ENCODE measurements at places on chromosomes 16 and 17.

- DNase-seq: no peak
Measured at GRCh38 chr16:57534337-57534880, 2.0 kb downstream of the CCDC102A start.

DNA sequence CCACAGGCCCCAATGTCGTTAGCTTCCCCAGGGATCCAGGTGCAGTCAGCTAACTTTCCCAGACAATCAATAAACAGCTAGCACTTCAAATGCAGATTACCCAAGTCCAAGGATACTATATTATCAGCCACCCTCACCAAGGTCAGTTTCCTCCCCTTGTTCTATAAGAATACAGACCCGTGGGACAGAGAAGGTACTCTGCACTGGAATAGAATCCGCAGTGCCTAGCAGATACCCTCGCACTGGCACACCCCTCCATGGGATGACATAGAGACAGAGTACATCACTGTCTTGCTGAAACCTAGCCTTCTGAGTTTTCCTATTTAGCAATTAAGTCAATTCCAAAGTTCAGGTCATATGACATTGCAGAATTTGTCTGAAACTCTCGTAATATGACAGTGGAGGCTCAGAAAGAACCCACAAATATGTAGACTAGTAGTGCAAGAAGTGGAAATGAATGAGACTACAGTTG lies 40.0 kb upstream of the ABCA10 start:
- no peak for DNase-seq

GRCh38 chr16:75948886-75949285 lies 222.6 kb upstream of the CPHXL start:
- no peak for DNase-seq

DNA sequence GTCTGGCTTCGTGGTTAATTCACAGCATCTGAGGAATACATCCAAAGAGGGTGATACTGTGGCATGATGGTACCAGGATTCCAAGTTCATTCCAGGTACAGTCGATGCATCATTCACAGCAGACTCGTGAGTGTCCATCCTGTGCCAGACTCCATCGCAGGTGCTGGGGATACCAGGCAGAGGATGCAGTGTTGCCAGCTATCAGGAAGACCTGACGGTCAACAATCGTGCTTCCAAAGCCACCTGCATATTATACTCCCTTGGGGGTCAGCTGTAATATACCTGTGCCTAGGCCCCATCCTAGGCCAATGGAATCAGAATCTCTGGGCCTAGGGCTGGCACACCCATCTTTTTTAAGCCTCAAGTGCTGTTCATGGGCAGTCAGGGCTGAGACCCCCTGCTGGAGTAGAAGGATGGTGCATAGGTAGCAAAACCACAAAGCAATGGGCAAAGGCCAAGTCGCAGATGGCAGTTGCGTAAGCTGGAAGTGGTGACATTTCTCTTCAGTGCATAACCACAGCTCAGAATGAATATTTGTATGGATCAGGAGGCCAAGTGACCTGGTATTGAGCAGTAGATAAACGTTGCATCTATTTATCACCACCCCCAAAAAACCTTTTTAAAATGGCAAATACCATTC lies 42.9 kb upstream of the C16orf78 start:
- no peak for DNase-seq

DNA sequence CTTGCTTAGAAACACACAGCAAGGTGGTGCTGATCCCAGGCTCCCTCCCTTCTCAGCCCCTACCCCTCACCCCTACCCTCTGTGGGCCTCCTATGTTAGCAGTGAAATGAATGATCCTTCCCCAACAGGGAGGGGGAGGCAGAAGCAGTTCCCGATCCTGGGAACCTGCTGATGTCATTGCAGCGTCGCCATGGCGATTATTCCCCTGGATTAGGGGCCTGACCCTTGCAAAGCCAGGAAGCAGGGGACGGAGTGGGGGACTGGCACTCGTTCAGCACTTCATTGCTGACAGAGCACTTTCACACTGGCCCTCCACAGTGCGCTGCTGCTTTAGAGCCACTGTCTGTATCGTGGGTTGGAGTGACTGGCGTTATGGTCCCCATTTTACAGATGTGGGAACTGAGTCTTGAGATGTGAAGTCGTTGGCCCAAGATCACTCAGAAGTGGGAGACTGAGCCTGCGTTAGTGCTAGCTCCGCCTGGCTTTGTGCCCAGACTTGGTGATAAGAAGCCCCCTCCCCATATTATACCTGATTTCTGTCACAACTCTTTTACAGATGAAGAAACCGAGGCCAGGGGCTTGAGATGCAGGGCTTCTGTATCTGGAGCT lies 26.6 kb downstream of the LASP1 start:
- DNase-seq: no peak

- DNase-seq: no peak
Measured at GRCh38 chr17:74605361-74605760, 13.3 kb upstream of the CD300LD start.

GRCh38 chr16:84021488-84021887 lies 21.1 kb downstream of the SLC38A8 start:
- DNase-seq: no peak

DNA sequence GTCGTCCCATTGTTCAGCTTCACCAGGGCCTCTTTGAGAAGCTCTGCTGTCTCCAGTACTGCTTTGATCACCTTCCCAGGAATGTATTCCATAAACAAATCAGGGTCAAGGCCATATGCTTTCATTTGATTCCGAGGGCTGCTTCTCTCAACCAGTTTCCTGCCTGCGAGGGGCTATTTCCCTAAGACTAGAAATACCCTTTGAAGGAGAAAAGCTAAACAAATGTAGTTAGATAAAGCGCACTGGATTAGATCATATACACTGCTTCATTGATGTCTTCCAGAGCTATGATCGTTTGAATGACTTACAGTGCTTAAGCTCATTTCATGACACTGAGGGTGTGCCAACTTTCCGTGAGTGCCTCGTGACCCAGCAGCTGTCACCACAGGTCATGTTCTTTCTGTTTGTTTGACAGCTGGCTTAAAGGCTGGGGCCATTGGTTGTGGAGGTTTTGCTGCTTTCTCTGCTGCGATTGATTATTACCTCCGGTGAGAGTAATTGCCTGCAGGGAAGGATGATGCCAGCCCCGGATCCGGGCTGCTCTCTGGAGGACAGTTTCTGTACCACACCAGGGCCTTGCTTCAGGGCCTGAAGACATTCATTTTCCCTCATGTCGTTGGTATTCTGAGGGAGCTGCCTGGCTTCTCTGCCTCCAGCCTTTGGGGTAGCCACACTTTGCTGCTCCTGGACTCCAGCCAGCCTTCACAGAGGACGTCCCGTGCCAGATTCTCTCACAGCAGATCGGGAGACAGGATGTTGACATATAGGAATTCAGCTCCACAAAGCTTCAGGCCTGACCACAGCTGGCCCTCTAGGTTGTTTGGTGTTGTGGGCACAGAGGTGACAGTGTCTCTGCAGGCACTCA lies 3.9 kb downstream of the TIMM22 start:
- no peak for DNase-seq
